Putamen (tissue), 1 donor: ENCODE measurements at places on chromosomes 16 and 17.

- DNase-seq = no peak
Measured at GRCh38 chr17:82092628-82092994, 5.4 kb downstream of the FASN start.

DNA sequence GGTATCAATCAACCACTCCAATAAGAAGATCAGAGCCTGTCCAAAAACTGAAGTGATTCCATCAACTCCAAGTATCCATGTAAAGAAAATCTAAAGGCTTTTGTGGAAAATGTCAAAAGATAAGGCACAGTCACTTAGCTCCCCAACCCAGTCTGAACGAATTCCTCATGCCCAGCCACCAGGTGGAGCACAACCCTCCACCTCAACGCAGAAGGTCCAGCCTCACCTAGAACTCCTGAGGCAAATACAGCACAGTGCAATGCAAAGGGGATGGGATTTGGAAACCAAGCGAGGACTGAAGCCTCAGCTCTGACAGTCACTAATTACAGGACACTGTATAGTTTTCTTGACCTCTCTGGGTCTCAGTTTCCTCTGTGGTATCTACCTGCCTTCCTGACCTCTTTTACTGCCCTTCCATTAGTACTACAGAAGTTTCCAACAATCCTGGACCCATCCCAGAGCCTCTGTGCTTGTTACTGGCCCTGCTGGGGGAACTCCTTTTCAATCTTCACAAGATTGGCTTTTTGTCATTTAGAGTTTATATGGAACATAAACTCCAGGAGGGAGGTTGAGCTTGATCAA is 2.0 kb downstream of the NCBP3 start:
- DNase-seq = no peak

- no peak for DNase-seq
Measured at GRCh38 chr16:10728003-10728887, 15.4 kb upstream of the NUBP1 start.

DNA sequence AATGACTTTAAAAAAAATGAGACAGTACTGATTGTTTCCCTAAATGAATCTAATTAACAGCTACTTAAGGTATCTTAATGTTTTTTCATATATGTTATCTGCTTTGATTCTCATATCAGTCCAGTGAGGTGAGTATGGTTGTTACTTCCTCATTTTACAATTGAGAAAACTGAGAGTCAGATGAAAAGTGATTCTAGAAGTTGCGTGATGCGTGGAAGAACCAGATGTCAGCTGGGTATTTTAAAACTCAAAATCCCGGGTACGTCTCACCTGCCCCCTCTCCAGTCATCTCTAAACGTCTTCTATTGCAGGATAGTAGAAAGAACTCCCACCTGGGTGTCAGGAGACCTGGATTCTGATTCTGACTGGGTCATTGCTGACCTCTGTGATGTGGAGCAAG is 89.2 kb downstream of the MAP2K6 start:
- DNase-seq = no peak

DNA sequence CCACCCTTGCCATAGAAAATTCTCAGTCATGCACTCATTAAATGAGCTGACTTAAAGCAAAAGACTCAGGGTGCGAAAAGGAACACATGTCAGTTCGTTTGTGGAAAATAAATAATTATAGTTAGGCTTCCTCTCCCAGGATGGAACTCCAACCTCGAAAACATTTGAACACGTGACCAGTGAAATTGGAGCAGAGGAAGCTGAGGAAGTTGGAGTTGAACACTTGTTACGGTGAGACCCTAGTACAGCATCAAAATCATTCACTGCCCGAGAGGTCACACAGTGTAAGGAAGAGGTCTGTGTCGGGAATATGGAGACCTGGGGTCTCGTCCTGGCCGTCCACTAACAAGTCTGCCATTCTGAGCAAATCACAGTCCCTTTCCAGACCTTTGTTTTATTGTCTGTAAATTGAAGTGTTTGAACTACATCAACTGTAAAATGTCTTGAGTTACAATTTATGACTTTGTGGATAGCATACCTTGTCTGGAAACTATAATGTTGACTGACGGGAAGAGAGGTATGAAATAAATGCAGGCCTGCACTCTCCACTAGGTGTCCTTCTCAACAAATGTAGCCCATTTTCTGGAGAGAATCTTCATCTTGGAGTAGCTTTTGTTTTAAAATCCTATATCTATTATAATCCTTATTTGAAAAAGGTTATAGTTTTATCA is 7.7 kb downstream of the PSMD7 start:
- no peak for DNase-seq

GRCh38 chr17:76356803-76357456 is 3.2 kb upstream of the PRPSAP1 start:
- DNase-seq = no peak
